Melanocyte of skin (primary cell): ENCODE measurements at places on chromosomes 4 and X. TPM values are rescaled to one million over a fixed set of nuclear protein-coding genes. Genes with fewer than 3 reads are reported as not detected.

Gene SLC49A3
- 1.7 and 4.3 TPM in 2 replicates for total RNA-seq

Gene GYPB
- not detected in 2 replicates for total RNA-seq

Gene IGSF1
- total RNA-seq: not detected in 2 replicates

Gene GRK4
- total RNA-seq: 3.8 and 6.9 TPM in 2 replicates
